ENCODE measurements at places on chromosomes 12 and 14.
A peak's percentile ranks its signal among the peaks of the same experiment; 100 is the strongest.

DNA sequence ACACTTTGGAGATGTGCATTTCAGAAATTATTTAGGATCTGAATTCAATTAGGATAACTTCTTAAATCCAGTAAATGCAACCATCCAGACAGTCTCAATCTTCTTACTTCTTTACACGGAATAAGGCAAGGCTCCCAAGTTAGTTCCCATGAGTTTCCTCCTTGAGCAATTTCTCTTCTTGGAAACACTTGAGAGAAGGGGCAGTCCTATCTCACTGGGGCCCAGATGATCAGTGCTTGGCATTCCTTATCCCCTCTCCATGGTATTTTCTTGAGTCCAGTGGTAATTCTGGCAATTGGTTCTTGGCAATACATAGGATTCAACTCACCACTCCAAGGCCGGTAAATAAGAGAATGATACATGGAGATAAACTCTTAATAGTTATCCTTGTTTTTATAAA, 87.1 kb upstream of the PTHLH start:
- no peak for DNase-seq

- no peak for DNase-seq
Measured at GRCh38 chr14:72686832-72687231, 207.1 kb downstream of the DPF3 start.

- DNase-seq = no peak
Measured at GRCh38 chr12:12010277-12011039, 60.3 kb upstream of the BCL2L14 start.

- peak; percentile 50 for DNase-seq
Measured at GRCh38 chr14:20415782-20416206, 2.5 kb upstream of the TEP1 start.

GRCh38 chr12:503111-503761, 43.5 kb downstream of the B4GALNT3 start:
- DNase-seq = no peak

DNA sequence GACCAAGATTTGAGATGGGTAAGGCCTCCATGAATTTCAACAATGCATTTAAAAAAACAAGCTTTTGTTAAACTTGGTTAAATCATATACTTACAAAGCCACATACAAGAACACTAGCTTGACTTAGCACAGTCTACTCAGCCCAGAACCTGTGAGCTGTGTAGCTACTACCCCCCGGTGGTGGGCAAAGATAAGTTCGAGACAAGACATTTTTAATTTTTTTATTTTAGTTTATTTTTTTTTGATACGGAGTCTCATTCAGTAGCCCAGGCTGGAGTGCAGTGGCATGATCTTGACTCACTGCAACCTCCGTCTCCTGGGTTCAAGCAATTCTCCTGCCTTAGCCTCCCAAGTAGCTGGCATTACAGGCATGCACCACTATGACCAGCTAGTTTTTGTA, 3.7 kb upstream of the NECAP1 start:
- peak; percentile 54 for DNase-seq
